ENCODE measurements at places on chromosomes 7 and 10.

DNA sequence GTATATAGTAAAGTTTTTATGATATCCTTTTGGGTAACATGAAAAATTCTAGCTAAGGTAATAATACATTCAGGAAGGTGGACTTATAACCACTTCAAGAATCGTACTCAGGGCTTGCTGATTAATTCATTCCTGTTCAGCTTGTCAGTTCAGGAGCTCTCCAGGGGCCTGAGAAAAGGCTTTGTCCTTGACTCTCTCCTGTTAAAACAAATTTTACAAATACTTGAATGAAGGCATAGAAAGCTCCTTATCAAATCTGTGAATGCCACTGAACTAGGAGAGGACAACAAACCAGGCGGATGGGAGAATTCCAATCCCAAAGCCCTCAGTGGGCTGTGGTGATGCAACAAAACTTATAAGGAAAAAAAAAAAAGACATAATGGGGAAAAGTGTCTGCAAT, 354.5 kb upstream of the ZMIZ1 start:
- DNase-seq, result no peak

DNA sequence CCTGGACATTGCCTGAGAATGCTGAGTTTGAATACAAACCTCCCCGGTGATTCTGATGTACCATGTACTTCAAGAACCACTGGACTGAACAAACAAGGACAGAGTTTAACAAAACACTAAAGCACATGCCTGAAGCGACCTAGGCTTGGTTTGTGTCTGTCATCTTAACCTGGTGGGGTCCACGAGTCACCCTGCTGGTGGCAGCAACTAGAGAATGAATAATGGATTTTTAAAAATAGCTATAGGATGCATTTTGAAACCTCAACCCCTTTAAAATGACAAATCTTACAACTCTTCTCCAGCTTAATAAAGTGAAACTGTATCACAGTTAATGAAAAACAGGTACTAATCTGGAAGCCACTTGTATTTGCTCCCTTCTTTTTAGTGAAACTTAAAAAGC, 25.2 kb downstream of the CDHR3 start:
- DNase-seq, result no peak

- DNase-seq, result no peak
These were observed 133.8 kb upstream of the PRSS1 start for GRCh38 chr7:142615508-142615907.

DNA sequence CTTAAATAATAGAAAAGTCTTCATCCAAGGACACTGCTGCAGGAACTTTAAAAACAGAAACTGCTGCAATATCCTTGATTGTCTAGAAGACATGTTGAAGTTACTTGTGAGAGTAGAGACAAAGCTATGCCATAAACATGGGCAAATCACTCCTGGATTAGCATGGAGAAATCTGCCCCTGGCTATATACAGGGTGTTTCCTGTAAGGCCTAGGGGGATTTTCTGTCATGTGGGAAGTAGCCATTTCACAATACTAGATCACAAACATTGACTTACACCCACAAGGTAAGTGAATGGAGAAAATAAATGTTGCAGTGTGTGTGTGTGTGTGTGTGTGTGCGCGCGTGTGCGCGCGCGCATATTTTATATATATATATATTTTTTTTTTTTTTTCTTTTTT, 35.2 kb upstream of the PDK4 start:
- DNase-seq, result no peak

DNA sequence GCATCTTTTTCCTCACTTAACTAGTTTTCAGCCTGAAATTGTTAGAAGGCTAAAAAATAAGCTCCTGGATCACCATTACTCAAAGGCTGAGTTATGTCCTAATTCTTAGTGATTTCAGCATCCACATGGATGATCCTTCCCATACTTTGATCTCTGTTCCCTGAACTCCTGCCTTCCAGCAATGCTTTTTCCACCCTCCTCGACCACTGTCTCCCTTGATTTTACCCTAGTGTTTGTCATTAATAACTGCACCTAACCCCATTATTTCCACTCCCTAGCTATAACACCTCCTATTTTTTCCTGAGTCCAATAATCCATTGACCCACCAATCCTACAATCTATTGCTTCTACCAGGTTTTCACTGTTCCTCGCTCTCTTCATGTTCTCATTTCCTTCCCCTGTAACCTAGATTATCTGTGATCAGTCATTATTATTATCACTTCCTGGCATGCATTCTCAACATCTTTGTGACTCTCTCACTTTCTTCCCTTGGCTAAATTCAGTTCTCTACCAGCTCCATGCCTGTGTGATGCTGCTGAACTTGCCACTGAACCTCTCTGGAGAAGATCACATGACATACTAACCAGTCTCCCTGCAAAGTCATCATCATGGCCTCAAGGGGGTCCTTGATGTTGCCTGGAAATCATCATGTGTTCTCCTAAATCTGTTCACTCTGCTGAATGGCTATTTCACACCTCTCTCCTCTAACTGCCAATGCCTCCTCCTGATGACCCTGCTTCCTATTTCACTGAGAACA, 6.5 kb upstream of the CALU start:
- no peak for DNase-seq

GRCh38 chr10:103600325-103600724, 106.8 kb downstream of the NEURL1 start:
- DNase-seq, result no peak

DNA sequence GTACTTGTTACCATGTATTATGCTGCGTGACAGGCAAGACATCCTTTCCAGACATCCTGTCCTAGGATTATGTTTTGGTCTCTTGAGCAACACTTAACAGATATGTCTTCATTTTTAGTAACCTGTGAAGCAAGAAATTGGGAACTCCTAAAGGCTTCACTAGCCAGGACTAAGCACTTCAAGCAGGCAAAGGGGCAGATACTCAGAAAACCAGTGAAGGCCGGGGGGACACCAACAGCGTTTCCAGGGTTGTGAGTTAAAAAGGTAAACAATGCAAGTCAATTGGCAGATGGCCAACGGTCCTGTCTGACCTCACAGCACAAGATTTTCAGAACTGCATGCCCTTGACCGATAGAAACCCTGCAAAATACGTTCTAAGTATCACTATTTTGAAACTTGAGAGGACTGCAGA, 77.6 kb upstream of the SFMBT2 start:
- no peak for DNase-seq

Data from stimulated activated CD4-positive, alpha-beta T cell treated with anti-CD3 and anti-CD28 coated beads, Interleukin-15, amount 100 ng/mL, for 1 hour (primary cell).